ENCODE measurements at places on chromosomes 12 and 14.

GRCh38 chr12:12505544-12506495 is 56.8 kb downstream of the DUSP16 start:
- DNase-seq: no peak

DNA sequence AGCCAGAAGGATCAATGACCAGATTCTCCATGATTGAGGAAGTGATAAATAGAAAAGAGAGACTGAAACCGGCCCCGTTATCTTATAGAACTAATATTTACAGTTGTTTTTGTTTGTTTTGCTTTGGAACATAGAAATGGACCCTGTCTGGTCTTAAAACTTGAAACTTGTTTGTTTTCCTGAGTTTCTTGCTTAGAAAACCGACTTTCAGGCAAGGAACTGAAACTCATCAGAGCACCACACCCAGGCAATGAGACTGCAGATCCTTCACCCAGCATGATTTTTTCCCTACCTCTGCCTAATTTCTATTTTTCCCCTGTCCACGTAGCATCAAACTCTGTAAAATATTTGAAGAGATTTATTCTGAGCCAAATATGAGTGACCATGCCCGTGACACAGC is 10.6 kb upstream of the CLEC12A start:
- no peak for DNase-seq

- no peak for DNase-seq
Observed at GRCh38 chr12:40241741-40242140, 16.9 kb downstream of the LRRK2 start.

- DNase-seq: no peak
Observed at GRCh38 chr14:100774164-100774537, 47.5 kb downstream of the DLK1 start.

- no peak for DNase-seq
Observed at GRCh38 chr14:42535397-42535796, 928.7 kb downstream of the LRFN5 start.

DNA sequence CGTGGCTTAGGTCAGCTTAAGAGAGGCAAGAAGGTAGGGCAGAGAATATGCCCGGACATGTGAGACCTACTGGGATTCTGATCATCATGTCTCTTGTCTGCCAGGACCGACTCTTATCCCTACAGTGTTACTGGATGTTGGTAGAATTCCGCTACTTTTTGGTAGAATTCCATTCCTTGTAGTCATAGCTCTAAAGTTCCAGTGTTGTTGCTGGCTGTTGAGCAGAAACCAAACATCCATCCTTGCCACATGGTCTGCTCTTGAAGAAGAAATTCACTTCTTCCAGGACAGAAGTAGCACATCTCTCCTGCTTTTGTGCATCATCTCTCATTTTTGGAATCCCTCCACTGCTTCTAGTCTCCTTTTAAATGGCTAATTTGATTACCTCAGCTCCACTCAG is 453.7 kb downstream of the RPL10L start:
- no peak for DNase-seq

Data from NCI-H1092 (cell line).